ENCODE measurements at places on chromosomes 13 and 19.

- no peak for DNase-seq
Measured at GRCh38 chr19:840519-841206, at the start of gene PRTN3. Gene PRTN3 (plus strand): TSS chr19:840999. CDS start chr19:841009, 10 bp downstream.

DNA sequence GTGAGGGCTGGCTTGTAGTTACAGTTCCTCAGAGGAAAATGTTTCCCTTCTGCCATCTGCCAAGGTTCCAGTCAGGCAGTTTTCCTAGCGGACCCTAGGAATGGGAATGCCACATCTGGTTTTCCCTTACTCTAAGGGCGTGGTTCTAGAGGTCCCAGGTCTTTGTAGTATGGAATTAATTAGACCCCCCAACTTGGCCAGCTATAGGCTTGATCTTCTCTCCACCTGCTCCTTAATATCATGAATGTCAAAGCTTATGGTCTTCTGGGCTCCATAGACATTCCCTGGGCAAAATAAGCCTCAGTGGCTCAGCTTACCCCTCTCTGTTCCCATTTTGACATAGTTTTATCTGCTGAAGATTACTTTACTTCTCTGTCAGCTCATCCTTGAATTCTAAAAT, 70.0 kb downstream of the ZNF568 start:
- DNase-seq, result no peak

DNA sequence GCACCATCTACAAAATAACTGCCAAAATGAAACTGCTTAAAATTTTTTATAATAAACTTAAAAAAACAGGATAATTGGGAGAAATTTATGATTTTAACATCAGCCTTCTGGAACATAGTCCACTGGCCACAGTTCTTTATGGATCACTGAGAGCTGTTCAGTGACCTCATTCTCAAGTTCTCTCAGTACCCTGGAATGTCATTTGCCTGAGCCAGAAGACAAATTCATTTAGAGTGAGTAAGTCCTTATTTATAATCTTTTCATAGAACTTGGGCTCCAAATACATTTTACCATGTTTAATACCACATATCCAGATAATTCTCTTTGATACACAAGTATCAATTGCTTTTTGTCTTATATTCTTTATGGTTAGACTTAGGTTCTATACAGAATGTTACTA, 87.6 kb downstream of the CAB39L start:
- DNase-seq, result peak; percentile 88

GRCh38 chr19:31015778-31016177, 333.5 kb downstream of the TSHZ3 start:
- no peak for DNase-seq

GRCh38 chr19:35793381-35794165, 18.2 kb downstream of the ARHGAP33 start:
- no peak for DNase-seq

DNA sequence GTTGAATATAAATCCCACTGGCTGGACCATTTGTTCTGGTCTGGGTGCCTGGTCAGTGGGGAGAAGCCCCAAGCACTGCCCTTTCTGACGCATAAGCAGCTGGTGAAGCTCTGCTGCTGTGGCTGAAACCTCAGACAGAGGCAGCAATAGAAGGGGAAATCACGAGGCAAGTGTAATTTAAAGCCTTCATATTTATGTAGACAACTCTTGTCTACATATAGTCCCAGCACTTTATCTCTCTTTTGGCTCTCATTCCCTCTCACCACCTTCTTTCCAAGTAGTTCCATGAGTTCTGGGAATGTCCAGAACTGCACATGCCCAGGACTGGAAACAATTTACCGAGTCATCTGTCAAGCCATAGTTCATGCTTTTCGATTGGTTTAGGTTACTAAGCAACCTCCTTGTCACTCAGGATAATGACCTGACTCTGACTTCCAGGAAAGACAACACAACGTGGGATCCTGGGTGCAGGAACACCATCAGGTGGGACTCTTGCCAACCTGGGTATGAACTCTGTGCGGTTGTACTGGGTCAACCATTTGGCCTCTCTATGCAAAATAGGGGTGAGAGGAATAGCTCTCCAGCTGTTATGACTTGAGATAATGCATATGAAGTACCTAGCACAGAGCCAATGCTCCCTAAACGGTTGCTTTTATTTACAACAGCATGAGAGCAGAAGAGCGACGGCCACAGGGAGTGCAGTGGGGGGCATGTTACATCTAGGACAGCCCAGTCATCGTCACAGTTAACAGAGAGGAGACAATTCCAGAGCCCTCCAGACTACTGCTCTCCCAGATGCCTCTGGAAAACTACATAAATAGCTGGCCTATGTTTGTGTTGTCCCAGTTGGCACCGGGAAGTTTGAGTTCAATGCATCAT, 321.9 kb downstream of the FOXO1 start:
- no peak for DNase-seq

DNA sequence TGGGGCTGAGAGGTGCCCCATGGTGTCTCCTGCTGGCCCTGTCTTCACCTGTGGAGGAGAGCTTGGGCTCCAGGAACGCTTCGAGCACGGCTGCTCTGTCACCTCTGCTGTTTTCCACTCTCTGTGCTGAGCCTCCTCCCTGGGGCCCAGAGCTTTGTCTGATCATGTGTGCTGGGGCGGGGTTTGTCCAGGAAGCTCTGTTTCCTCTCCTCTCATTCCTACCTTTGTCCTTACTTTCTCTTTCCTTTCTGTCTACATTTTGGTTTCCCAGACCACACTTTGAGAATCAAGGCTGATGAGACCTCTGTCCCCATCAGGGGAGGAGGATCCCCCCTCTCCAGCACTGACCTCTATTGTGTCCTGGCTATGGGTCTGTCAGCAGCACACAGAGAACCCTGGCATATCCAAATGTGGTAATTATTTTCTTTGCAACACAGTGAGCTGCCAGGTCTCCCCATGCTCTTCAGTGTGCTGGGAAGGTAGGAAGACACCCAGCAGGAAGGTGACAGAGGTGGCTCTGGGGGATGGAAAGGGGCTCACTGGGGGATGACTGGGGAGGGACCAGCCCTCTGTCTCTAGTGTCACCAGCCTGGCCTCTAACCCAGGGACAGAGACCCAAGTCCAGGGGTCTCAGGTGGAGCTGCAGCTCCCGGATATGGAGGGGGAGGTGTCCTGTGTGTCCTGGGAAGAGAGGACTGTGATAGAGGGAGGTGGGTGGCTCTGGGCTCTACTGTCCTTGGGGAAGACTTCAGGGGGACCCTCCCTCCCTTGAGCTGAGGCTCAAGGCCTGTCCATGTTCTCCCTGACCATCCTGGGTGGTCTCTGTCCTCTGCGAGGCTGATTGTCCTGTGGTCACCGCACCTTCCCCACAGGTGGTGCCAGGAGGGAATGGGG, at the start of gene CEACAM1:
CEACAM1 (minus strand) TSS at position 128 of the 894 bp plus-strand sequence; CDS start at position 21, 107 bp downstream.
- DNase-seq, result no peak

DNA sequence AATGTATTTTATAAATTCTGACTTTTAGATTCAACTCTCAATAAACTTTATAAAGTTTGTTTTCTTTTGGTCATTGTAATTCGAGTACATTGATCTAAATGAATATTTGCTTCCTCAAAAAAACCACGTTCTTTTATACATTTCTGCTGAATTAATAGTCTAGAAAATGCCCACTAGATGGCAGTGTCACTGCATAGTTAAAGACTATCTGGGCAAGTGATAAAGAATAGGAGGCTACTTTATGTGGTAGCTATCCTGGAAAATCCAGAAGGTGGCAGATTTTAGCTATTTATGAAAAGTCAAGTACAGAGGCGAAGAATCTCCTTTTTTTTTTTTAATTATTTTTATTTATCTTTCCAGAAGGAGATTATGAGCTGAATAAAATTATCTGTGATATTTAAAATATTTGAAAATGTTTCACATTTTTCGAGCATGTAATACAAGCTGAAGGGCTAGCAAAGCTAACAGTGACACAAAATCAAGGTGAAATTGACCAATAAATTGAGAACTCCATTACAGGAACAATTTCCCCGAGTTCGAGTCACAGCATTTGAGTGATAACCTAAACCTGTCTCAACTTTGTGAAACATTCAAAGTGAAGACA, 221.8 kb downstream of the OLFM4 start:
- peak; percentile 72 for DNase-seq

All from astrocyte of the spinal cord (primary cell).